ENCODE measurements at places on chromosomes 3 and 15. TPM values are rescaled to one million over a fixed set of nuclear protein-coding genes. Genes with fewer than 3 reads are reported as not detected.

DNA sequence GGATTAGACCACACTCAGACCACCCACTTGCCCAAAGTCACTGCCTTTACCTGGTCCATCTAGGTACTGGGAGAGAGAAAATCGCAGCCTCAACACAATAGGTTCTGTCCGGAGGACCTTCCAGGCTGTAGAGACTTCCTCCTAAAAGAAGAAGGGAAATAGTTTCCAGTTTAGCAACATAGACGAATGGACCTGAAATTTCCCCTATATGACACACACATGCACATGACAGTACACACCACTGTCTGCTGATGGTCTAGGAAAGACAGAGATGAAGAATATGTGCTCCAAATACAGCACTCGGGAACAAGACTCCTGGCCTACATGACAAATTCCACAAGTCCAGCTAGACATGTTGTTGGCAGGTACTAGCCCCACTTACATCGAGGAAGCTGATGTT, 7.3 kb downstream of the PARP6 start:
- DNase-seq = no peak

DNA sequence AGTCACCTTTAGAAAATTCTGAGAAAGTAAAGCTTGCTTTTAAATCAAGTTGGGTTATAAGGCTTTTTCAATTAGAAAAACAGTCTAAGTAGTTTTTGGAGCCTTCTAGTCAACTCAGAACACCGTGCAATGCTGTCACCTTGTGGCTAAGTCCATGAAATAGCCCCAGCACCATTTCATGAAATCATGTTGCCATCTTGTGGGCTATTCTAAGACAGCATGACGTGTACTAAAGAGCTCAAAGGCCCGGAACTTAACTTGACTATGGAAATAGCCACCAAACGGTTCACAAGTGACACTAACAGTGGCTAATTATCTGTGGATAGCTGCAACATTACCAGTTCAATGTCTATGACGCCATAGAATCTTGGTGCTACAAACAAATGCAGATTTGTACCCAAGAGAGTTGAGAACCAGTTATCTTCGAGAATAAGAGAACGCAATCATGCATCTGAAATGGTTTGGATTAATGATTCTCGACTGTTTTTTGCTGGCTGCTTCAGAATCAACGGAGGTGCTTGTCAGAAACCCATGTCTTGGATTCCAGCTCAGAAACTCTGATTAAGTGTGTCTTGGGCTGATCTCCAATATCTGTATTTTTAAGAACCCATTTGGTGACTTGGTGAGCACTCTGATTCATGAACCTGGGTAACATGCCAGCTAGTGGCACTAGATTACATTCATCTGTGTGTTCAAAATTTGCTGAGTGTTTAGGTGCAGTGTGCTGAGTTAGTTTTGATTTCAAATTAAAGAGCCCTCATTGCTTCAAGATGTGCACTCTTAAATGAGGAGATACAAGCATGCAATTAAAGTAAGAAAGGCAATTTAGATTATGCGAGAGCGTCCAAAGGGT, 111.2 kb upstream of the MCTP2 start:
- DNase-seq = peak; percentile 71

- DNase-seq = no peak
Measured at GRCh38 chr15:28873585-28874190, 12.1 kb upstream of the APBA2 start.

SPTBN5 gene
- 0.03 TPM for polyA plus RNA-seq

- no peak for DNase-seq
Measured at GRCh38 chr3:37859908-37860199, 1.8 kb upstream of the CTDSPL start.

DNA sequence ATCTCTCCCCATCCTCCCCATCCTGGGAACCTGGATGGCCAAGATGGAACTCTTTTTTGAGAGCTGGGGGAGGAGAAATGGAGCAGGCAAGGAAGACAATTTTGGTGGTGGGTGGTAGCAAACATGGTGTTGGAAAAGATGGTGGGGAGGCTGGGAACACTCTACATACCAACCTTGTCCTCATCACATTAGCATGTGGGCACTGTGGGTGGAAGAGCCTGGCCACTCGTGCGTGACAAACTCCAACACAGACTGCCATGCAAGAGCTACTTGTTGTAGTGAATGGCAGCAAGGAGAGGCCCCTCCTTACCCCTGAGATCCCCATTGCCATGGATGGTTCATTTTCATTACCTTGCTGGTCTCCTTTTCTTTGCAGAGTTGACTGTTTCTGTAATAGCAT, 262.6 kb downstream of the RPLP1 start:
- no peak for DNase-seq

EPHA6 gene
- not detected for polyA plus RNA-seq

ABHD10 gene
- 16.7 TPM for polyA plus RNA-seq

ZBTB47 gene
- 1.5 TPM for polyA plus RNA-seq

- DNase-seq = no peak
Measured at GRCh38 chr3:53171827-53172505, 11.0 kb downstream of the PRKCD start.

DNA sequence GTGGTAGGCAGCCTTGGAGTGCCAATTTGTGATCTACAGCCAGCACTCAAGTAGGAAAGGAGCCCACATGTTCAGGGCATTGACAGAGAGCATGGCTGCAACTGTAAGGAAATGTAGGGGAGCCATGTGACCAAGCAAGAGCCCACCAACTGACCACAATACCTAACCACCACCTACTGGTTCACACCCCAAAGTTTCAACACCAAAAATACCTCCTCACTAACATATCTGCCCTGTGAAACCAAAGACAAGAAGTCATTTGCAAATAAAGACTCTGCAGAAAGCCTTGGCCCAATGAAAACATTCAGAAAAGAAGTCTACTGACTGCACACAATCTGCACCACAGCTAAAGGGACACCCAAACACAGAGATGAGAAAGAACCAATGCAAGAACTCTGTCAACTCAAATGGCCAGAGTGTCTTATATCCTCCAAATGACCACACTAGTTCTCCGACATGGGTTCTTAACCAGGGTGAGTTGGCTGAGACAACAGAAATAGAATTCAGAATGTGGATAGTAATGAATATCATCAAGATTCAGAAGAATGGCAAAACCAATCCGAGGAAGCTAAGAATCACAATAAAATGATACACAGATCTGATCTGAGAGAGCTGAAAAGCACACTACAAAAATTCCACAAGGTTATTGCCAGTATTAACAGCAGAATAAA, 40.6 kb downstream of the SLC9C1 start:
- DNase-seq = no peak

DNA sequence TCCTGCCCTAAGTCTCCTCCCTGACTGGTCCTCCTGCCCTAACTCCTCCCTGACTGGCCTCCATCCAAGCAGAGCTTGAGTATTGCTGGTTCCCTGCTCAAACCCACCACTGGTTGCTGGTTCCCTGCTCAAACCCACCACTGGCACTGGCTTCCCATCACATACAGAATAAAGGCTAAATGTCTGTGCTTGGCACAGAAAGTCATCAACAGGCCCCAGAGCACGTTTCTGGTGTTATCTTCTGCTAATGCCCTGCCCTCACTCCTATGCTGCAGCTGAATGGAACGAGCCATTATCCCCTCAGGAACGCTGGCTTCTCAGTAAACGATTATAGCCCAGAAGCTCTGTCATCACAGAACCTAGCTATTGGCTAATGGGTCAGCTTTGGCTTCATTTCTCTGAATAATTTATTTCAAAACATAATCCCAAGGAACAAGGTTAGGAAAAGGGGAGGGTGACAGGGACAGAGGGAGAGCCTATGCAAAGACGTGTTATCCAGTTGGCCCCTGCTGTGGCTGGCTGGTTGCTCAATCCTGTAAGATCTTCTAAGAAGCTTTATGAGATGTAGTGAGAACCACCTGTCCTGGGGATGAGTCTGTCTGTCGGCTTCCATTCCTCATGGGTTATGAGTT, 6.3 kb upstream of the MUC20 start:
- no peak for DNase-seq
